ENCODE measurements at places on chromosomes 1 and 21.

GRCh38 chr1:46180082-46180616, 3.9 kb upstream of the P3R3URF start:
- peak; percentile 66 for DNase-seq

- no peak for DNase-seq
These were observed 24.3 kb upstream of the CITED4 start for GRCh38 chr1:40886318-40887011.

DNA sequence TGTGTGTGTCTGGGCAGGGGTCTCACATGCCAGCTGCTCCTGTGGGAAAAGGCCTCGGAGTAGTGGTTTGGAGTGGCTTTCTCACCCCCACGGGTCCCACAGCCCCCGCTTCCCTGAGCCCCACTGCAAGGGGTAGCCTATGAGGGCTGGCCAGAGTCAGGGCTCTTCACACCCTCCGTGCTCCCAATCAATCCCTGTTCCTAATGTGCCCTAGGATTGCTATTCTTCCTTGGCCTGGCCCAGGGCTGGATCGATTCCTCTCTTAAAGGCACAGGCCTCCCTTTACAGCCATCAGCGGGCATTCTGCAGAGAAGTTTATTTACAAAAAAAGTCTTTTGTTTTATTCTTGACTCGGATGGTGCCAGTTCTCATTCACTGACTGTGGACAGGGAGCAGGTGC, 19.3 kb upstream of the ACTL8 start:
- no peak for DNase-seq

GRCh38 chr1:86567878-86568277, 21.0 kb downstream of the CLCA4 start:
- DNase-seq: no peak

GRCh38 chr1:98813738-98814309, 152.3 kb downstream of the SNX7 start:
- no peak for DNase-seq

- no peak for DNase-seq
These were observed 43.4 kb upstream of the PIGV start for GRCh38 chr1:26744075-26744959.

- DNase-seq: no peak
These were observed 35.8 kb downstream of the FMO3 start for GRCh38 chr1:171126504-171126903.

DNA sequence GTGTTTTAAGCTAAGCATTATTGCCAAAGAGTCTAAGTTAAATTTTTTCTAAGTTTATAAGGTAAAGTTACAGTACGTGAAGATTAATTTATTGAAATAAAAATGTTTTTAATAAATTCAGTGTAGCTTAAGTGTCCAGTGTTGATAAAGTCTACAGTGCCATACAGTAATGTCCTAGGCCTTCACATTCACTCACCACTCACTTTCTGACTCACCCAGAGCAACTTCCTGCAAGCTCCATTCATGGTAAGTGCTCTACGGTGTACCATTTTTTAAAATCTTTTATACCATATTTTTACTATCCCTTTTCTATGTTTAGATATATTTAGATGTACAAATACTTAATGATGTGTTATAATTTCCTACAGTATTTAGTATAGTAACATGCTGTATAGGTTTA, 173.2 kb downstream of the CACNA1E start:
- DNase-seq: no peak

GRCh38 chr1:158121604-158122254, 59.0 kb upstream of the CD1D start:
- DNase-seq: peak; percentile 46

- no peak for DNase-seq
These were observed 23.6 kb downstream of the DIP2A start for GRCh38 chr21:46482225-46482845.

DNA sequence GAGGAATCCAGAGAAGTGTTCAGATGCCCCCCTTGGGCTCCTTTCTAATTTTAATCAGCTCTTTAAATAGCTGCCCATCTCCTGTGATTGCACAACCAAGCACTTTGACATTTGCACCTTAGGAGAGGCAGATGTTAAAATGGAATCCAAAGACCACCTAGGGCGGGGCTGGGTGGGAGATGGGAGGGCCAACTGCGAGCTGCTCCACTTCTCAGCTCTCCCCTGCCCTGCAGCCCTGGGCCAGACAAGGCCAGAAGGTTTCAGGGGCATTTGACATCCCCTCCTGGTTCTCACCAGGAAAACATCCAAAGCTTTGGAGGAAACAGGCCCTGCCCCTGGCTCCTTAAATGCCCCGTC, 106.9 kb downstream of the DHRS3 start:
- no peak for DNase-seq

DNA sequence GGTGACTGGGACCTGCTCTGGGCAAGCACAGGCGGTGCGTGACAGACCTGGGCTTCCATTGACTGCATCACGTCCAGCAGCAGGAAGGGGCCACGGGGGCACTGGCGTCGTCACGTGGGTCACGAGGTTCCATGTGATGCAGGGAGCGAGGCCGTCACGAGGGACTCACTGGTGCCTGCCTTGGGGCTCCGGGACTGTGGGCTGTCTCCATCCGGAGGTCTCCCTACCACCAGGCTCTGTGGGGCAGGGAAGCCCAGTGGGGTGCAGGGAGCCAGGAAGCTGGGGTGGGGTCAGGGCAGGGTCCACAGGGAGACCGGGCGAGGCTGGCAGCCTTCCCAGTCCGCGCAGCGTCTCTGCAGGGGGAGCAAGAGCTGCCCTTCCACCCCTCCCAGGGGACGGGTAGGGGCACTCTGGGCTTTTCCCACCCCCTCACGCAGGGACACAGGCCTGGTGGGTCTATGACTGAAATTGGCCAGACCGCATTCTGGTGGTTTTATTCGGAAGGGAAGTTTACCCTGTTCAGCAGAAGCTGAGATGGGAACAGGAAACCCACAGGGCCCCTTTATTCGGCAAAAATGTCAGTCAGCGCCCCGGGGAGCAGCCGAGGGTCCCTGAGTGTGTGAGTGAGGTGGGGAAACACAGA, 416 bp upstream of the TNFRSF14 start:
- no peak for DNase-seq

- no peak for DNase-seq
These were observed 66.2 kb downstream of the PRDM16 start for GRCh38 chr1:3135073-3135702.

DNA sequence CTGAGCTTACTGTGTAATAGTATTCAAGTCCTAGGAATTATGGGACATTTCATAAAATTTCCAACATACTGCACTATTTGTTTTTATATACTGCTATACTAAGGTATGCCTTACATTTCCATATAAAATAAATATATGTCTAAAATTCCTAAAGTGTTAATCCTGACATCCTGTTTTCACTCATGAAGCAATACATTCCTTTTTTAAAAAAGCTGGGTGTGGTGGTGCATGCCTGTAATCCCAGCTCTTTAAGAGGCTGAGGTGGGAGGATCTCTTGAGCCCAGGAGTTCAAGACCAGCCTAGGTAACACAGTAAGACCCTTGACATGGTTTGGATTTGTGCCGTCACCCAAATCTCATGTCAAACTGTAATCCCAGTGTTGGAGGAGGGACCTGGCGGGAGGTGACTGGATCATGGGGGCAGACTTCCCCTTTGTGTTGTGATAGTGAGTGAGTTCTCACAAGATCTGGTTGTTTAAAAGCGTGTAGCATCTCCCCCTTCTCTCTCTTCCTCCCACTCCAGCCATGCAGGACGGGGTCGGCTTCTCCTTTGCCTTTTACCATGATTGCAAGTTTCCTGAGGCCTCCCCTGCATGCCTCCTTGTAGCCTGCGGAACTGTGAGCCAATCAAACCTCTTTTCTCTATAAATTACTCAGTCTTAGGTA, 5.8 kb downstream of the CDC42BPA start:
- no peak for DNase-seq

- DNase-seq: no peak
These were observed 30.8 kb downstream of the AK2 start for GRCh38 chr1:33005838-33006421.

DNA sequence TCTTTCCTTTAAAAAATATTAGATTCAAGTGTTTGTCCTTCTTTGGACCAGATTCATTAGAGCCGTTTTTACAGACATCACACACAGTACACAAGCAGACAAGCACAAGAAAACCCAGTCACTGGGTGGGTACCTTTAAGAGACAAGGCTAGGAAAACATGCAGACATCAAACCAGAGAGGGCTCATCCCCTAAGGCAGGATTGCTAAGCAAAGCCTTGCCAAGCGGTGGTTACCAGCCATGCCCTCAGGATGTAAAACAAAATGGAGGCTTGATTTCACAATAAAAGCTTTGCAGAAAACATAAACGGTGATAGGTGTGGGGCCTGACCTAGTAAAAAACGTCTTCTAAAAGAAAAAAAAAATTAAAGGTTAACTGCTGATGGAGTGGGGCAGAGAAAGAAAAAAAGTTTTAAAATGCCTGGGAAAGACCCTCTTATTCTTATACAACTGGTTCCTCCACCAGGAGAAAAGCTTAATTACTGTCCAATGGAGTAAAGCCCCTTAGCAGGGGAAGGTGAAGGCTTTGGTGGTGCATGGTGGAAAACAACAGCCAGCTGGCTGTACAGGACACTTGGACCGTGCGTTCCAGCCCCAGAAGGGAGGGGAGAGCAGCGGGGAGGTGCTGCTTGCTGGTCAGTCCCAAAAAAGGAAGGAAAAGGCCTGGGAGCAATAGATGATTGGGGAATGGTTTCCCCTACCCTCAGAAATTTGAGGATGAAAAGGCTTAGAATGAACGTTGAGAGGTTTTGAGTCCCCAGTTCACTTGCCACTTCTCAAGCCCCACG, 30.4 kb upstream of the FMO1 start:
- DNase-seq: no peak

GRCh38 chr21:42332557-42333317, 17.5 kb upstream of the TFF3 start:
- no peak for DNase-seq

DNA sequence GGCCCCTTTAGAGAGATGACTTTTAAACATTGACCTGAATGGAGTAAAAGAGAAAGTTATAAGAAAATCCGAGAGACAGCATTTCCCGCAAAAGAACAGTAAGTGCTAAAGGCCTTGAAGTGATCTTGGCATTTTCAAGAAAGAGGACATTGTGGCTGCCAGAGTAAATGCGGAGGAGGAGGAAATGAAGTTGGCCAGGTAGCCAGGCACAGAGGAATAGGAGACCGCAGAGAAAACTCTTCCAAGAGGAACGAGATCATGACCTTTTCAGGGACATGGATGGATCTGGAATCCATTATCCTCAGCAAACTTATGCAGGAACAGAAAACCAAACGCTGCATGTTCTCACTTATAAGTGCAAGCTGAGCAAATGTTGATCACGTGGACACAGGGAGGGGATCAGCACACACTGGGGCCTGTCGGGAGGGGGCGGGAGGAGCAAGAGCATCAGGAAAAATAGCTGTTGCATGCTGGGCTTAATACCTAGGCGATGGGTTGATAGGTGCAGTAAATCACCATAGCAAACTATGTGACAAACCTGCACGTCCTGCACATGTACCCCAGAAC, 49.7 kb downstream of the EEIG2 start:
- DNase-seq: no peak

- no peak for DNase-seq
These were observed 9.5 kb downstream of the FCER1A start for GRCh38 chr1:159311679-159312078.

DNA sequence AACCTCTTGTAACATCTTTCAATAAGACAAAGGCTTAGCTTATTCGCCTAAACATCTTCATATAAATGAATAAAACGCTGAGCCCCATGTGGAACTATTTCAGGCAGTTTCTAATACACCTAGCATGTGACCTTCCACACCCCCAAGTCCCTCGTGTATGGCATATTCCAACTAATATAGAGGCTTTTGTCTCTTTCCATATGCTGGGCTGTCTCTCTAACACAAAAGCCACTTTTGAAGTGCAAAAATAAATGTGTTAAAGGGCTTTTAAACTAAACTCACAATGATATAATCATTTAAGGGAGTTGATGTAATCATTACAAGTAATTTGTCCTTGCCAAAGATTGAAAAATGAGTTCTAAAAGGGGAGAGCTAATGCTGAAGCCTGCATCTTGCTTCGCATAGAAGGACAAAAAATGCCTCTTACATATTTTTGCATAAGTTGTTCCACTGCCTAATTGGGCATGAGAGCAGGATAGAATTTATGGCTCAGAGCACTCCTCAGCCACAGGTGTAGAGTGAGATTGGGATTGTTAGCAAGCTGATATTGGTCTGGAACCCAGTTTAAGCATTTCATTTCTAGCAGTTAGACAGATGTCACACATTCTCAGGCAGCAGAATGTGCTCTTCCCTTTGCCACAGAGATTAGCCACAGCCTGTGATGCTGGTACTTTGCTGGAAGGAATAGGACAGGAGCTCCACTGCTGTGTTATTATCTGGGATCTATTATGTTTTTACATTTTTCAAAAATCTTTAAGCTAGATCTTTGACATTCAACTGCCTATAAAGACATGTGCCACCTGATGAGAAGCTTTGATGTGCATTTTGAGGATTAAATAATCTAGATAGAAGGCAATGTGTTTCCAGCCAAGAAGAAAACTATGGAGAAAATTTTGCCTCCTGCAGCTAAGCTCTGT, 1044.4 kb downstream of the ADGRL2 start:
- no peak for DNase-seq

- no peak for DNase-seq
These were observed 224.2 kb upstream of the JUN start for GRCh38 chr1:59007820-59008598.

DNA sequence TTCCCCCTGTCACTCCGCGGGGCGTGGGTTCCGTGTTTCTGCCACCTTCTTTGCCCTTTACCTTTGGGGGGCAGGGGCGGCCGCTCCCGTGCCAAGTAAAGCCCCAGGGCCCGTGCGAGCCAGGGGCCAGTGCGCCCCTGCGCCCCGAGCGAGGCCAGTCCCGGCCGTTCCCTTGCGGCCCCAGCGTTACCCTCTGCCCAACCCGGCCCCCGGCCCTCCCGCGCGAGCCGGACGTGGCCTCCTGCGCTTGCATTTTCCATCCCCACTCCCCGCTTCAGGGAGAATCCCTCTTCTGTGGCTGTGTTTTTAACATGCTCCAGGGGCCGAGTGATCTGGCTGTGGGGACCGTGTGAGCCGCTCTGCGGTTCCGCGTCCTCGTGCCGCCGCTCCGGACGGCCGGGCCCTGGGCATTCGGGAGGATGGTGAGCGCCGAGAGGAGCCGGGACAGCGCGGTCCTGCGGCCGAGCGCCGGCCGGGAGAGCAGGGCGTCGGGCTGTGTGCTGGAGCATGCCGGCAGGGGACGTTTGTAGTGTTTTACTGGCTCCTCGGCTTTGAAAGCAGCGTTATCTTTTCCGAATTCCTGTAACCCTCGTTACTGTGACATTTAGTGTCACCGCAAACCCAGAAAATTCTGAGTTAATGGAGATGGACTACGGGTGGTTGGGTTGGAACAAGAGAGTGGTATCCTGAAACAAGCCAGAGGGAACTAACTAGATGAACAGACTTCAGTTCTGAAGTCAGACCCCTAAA, 1.0 kb downstream of the GALNT2 start:
- peak; percentile 30 for DNase-seq

- peak; percentile 37 for DNase-seq
These were observed 148.7 kb downstream of the ZZZ3 start for GRCh38 chr1:77533660-77534305.

DNA sequence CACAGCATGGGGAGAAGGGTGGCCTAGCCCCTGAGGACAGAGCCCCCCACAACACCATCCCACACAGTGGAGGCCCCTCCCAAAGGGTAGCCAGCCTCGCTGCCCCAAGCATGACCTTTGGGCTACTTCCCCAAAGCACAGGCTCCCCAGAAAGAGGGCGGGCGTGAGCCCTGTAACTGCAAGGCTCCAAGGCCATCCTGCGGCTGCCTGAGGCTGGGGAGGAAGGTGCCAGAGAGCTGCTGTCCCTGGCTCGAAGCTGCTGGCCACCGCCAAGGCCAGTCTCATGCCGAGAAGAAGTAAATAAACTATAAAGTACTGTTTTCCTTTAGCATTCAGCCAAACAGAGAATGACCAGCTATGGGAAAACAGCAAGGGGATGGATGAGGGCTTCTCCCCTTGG, 27.5 kb downstream of the UBASH3A start:
- no peak for DNase-seq

- peak; percentile 56 for DNase-seq
These were observed at the start of gene ZDHHC18 for GRCh38 chr1:26826261-26827105. TSS of gene ZDHHC18 (plus strand) at chr1:26826688. CDS start at chr1:26826805, 117 bp downstream.

All from Caki2 (cell line).